ENCODE measurements at places on chromosomes 5 and 9.

GRCh38 chr5:54249210-54250028, 61.0 kb downstream of the ARL15 start:
- DNase-seq, result no peak

DNA sequence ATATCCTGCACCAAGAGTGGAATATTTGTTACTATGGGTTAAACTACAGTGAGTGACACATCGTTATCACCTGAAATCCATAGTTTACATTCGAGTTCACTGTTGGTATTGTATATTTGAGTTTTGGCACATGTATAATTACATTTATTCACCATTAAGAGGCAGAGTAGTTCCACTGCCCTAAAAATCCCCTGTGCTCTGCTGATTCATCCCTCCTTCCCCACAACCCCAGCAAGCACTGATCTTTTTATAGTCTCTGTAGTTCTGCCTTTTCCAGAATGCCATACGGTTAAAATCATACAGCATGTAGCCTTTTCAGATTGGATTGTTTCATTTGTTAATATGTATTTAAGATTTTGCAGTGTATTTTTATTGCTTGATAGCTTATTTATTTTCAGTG, 495.2 kb downstream of the DIRAS2 start:
- DNase-seq, result no peak

GRCh38 chr5:170750791-170751190, 32.7 kb upstream of the GABRP start:
- DNase-seq, result no peak

DNA sequence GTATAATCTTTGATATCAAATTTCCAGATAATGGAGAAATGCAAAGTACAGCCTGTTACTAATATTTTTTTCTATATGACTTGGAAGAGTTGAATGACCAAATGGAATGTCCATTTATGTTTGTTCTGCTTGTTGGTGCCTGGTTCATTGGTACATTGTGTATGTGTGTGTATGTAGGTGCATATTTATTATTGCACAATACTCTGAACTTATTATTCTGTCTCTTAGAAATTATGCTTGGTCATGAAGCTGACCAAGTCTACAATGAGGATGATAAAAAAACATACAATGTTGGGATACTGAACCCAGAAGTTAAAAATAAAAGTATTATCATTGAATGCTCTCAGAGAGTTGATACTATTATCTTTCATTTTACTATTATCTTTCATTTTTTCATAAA, 706.3 kb downstream of the KCTD16 start:
- no peak for DNase-seq

- DNase-seq, result no peak
Observed at GRCh38 chr5:139492700-139493192, 10.2 kb upstream of the STING1 start.

DNA sequence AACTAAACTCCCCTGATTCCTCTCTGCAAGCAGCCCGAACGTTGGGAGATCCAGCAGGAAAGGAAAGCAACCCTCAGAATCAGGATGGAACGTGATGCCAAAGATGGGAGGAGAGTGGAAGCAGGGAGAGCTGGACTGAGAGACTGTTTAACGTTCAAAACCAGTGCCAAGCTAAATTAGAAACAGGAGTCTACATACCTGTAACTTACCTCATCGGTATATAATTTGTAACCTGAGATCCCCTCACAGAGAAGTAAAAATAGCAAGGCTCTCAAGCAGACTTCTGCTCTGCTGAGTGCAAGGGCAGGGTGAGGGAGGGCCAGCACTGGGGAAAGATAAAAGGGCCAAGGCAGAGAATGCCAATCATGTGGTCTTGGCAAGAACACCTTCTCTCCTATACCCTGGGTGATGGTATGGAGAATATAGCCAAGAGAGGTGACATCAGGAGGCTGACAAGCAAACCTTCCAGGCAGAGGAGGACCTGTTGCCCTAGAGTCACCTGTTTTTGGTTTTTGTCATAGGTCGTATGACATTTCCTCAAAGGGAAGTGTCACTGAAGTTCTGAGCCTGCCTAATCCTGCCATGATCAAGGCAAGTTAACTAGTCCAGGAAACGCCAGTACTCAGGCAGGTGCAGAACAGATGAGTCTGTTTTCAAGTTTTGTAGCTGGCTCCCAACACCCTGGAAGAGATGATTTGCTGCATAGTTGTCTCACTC, 472.0 kb downstream of the NFIB start:
- DNase-seq, result no peak

DNA sequence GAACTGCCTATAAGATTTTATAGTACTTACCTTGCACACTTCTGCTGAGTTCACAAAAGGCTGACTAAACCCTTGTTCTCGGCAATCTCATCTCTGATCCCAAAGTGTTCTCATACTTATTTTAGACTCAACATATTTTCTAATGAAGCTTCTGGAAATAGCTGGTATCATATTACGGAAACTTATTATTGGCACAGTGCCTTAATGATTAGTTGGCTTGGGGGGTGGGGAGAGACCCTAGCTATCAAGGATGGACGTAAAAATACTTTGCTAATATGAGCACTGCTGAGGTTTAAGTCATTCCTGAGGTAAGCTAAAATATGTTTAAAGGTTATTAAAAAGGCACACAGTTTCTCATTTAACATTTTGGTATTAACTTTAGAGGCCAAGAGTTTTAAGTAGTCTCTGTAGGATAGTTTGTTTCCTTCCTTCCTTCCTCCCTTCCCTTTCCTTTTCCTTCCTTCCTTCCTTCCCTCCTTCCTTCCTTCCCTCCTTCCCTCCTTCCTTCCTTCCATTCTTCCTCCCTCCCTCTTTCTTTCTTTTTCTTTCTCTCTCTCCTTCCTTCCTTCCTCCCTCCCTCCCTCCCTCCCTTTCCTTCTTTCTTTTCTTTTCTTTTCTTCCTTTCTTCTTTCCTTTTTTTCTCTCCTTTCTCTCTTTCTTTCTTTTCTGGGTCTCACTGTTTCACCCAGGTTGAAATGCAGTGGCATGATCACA, 31.5 kb downstream of the ZSWIM6 start:
- DNase-seq, result no peak

DNA sequence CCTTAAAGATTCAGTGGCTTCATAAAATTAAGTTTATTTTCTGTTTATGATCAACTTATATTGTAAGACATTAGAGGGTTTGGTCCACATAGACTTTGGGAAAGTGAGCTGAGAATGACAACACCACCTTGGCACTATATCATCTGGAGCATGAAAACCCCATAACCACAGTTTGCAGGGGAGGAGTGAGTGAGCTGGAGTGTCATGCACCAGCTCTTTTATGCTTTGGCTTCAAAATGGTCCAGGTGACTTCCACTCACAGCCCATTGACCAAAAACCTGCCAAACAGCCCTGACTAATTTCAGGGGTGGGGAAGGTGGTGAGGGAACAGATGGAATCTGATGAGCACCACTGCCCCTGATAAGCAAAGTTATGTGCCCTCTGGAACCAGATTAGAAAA, 295.8 kb downstream of the DMRTA1 start:
- DNase-seq, result no peak

- no peak for DNase-seq
Observed at GRCh38 chr5:146884066-146884626, 5.6 kb upstream of the PPP2R2B start.

DNA sequence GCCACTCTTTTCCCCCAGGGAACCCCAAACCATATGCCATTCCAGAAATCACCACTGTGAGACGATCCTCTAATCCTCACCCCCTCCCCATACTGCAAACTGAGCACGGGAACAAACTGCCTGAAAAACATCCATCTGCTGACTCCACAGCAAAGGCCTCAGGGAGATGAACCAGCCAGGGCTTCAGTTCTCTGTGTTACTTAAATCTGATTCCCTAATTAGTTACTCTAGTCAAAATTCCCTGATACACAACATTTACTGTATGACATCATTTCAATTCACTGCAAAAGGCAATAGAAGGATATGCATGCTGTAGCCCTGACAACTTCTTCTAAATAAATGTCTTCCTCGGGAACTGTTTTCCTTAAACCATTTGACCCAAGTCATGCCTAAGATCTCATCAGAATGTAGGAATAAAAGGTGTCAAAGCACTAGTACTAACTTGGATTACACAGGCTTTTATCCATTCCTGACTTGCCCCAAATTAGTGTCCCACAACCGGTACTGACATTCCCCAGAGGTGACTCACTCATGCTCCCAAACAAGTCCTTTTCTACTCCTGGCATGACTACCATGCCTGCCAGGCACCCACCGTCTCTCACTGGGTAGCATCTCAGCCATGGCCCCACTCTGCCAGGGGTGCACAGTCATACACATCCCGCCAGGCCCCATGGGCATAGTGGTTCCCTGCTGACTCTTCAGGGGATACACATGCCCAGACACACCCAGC, 35.0 kb downstream of the MTX3 start:
- DNase-seq, result no peak

All from activated B cell treated with CpG ODN at 0.5 μM for 24 hours (primary cell).